ENCODE measurements at places on chromosomes 7 and 10.

- no peak for DNase-seq
Observed at GRCh38 chr7:8263048-8263447, 1.1 kb upstream of the ICA1 start.

- DNase-seq, result peak; percentile 68
Observed at GRCh38 chr7:30285067-30285535, 704 bp downstream of the ZNRF2 start.

- no peak for DNase-seq
Observed at GRCh38 chr7:40996233-40996677, 706.6 kb downstream of the INHBA start.

- DNase-seq, result no peak
Observed at GRCh38 chr7:2559283-2559950, 638 bp downstream of the IQCE start.

- no peak for DNase-seq
Observed at GRCh38 chr10:18684953-18685352, 25.7 kb downstream of the ARL5B start.

DNA sequence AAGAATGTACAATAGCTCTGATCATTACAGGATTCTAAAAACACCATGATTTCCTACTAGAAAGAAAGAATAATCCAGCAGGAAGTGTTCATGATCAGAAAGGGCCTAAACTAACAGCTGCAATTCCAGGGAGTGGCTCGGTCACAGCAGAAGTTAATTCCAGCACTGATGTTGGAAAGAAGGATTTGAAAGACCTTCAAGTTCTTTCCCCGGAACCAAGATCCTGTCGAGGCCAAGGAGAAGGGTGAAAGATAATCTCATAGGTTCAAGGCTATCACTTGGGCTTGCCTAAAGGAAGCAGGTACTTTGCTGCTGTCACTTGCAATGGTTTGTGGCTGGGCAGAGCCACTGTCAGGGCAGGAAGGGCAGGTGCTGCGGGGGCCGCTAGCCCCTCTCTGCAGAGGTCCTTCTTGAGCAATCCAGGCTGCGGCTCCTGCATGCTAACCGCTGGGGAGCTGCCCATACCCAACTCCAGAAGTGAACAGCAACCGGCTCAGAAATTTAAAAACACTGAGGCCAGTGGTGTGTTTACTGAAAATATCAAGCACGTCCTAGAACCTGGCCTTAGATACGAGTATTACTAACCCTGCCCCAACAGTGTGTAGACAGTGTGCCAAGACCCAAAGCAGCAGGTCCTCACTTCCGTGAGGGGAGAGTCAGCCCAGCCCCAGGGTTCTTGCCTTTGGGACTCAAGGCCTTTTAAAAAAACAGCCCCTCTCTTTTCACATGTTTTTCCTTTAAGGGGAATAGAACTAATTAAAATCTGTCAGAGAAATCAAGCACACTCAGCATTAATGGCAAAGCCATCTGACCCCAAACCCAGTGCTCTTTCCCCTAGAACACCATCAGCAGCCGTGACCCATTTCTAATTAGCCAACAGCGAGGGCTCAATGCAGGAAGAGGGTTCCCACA lies 76.8 kb downstream of the VIPR2 start:
- no peak for DNase-seq

DNA sequence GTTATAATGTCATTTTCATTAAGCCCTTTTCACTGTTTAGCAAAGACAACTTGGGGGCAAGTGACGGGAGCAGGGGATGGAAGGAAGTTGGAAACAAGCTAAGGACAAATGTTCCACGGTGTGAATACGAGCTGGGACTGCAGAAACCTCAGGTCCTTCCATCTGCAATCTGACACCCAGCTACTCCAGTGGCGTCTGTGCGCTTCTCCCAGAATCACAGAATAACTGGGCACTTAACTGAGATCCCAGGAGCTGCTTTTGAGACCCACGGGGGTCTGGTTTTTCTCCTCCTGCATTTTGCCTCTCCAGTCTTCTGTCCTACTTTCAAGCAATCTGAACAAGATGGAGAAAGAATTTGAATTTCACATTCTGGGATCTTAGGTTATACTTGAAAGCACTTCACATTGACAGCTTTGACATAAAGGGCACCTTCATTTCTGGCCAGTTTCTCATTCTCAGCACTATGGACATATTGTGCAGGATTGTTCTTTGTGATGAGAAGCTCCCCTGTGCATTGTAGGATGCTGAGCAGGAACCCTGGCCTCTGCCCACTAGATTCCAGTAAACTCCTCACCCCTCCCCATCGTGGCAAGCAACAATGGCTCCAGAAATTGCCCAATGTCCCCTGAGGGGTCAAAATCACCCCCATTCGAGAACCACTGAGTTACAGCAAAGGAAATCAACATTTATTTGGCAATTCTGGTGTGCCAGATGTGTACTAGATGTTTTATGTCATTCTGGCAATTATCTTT lies 194.1 kb downstream of the CACNB2 start:
- DNase-seq, result no peak

- DNase-seq, result no peak
Observed at GRCh38 chr10:75660823-75661222, 229.4 kb downstream of the LRMDA start.

DNA sequence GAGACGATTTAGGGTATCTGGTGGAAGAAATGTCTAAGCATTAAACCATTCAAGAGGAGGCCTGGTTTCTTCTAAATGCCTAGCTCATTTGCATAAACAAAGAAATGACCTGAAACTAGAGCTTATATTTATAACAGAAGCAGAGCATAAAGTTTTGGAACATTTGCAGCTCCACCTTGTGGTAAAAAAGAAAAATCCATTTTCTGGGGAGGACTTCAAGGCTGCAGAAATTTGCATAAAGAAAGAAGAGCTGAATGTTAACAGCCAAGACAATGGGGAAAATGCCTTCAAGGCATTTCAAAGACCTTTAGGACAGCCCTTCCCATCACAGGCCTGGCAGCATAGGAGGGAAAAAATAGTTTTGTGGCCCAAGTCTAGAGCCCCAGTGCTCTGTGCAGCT lies 362.0 kb downstream of the ZNF248 start:
- no peak for DNase-seq

DNA sequence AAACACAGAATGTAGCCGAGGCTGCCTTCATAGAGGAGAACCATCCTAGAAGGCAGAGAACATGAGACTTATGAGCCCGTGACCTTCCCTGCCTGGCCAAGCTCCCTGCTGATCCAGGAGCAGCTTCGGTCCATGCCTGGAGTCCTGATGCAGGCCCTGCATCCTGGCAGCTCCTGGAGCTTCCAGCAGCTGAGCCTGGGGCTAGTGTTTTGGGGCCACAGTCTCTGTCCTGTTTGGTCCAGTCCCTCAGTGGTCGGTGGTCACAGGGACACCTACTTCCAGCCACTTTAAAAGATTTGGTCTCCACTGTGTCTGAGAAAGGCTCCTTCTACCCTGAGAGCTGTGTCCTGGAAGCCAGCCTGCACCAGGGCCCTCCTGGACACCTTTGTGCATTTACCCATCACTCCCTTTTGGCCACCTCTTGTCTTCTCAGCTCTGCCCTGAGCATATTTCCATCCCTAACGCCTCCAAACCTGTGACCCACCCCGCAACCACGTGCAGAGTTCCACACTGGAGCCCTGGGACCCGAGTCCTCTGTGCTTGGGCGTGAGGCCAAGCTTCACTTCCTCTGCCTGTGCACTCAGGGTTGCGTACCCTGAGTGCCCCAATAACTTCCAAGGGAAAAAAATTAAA lies 315.2 kb upstream of the ZNF32 start:
- no peak for DNase-seq

GRCh38 chr10:128537834-128538330 lies 411.7 kb upstream of the MKI67 start:
- no peak for DNase-seq

GRCh38 chr7:149459540-149460452 lies 1.1 kb downstream of the ZNF777 start:
- DNase-seq, result no peak

DNA sequence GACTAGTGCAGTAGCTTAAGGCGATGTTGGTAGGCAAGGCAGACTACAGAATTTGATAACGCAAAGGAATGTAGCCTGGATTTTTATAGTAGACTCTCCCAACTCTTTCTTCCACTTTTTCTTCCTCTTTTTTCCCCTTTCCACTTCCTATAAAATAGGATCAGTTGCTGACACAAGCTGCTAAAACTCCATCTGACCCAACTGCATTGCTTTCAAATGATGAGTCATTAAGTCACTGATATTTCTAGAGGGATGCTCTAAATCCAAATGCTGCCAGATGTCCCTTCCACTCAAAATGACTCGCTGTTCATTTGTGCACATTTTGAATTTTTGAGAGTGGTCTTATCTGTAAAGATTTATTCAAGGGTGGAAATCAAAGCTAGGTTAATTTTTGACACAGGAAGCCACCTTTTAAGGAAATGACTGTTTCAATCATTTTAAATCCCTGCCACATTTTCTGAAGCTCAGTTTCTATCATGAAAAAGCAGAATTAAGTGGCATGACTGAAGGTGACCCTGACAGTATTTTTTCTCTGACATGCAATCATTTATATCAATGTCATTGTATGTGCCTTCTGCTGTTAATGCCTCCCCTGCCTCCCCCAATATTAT lies 25.8 kb upstream of the SFMBT2 start:
- DNase-seq, result no peak

DNA sequence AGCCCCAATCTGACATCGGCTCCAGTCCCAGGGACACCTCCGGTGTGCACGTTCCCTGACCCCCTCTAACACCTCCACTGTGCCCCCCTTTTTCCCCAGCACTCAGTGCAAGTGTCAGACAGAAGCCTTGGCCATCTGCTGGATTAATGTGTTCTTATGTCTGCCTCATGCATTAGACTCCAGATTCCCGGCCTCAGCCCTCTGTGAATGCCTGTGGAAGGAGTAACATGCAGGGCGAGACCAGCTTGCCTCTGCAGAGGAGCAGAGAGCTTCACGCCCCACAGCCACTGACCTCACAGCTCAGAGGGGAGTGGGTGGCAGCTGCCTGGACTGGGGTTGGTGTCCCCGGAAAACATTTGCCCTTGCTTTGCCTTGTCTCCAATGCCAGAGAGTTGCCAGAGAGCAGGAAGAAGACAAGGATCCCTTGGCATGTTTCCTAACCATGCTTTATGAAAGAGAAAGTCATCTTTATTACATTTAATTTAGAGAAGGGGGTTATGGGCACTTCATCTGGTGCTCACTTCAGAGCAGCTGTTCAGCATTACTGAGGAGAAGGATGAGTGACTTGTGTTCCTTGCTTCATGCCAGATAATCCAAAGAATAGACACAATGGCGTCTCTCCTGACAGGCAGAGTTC lies 91.6 kb upstream of the CXCL12 start:
- DNase-seq, result no peak

DNA sequence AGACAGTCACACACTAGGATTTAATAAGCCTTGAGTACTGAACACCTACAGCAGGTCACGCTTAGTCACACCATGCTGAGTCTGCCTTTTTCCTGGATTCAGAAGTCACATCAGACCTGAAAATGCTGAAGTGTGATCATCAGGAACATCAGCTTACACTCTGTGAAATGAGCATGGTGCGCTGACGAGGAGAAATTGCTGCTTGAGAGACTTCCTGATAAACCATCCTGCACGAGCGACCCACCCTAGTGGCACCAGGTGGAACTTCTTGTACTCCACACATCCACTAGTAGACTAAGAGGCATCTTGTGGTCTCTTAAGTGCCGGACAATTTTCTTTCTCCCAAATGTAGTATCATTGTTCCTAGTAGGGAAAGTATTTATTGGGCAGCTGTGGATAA lies 51.8 kb upstream of the MRLN start:
- no peak for DNase-seq

DNA sequence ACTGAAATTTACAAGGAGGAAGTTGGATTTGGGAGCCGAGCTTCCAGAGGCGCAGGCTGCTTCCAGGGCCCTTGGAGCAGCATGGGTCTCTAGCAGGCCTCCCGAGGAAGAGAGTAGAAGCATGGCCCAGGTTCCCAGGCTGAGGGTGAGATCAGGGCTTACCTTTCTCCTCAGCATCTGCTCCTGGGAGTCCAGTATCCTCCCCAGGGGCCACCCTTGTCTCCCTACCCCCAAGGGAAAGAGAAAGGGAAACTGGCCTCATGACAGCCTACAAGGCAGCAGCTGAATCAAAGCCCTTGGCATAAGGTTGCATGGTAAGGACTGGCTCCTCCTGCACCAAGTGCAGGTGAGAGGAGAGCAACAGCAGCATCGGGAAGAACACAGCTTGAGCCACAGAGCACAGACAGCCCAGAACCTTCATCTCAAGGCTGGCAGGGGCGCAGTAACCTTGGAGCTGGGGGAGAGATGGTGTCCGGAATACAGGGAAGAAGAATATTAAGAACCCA lies 114.5 kb downstream of the MARCHF5 start:
- DNase-seq, result no peak

DNA sequence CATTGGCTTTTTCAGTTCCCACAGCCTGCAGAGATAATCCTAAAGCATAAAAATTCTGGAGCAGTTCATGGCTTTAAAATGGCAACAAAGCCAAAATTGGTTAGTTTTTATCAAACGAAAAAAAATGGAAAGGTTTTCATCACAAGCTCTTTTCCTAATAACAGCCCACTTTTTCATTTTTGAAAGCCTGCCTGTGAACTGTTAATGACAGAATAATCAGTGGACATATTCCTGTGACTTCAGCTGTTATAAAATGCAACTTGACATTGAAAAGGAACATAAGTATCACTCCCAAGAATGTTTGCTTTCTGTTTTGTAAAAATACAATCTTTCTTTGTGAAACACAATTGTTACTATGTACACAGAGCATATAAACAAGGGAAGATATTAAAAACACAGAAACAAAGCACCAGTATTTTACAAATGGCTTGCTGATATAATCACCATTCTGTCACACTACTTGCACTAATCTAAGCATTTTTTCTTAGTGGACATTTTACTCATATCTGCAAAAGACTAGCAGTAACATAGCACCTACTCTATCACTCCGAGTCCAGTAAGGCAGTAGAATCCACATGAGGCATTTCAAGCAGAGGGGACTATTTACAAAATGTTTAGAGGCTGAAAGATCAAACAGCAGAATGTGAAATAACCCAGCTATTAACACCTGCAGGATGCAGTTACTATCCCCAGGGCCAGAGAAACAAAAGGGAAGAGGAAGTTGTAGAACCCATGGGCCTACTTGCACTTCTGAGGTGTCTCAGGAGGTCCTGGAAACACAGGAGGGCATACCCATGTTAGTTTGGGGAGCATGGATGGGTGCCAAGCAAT lies 26.4 kb downstream of the MACC1 start:
- DNase-seq, result no peak

GRCh38 chr10:5737352-5737751 lies 52.7 kb downstream of the TASOR2 start:
- DNase-seq, result no peak

GRCh38 chr7:38306171-38306570 lies 32.7 kb upstream of the TARP start:
- DNase-seq, result no peak

- peak; percentile 66 for DNase-seq
Observed at GRCh38 chr7:19117870-19118608, 603 bp upstream of the TWIST1 start.

DNA sequence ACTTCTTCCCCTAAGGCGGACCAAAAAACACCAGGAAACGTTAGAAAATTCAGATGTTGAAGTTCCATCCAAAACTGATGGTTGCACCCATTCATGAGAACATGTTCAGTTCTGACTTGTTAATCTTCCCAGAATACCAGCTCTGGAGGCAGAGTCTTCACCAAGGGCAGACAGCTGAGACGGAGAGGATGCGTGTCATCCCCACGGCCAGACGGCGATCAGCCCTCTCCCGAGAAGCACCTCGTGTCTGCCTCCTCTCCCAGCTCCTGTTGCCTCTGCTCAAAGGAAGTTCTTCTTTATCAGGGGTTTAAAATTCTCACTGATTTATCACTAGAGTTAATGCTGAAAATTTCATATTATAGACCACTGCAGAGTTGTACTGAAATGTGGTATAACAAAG lies 269.7 kb downstream of the ZMYND11 start:
- DNase-seq, result no peak
